Stimulated activated CD8-positive, alpha-beta memory T cell treated with anti-CD3 and anti-CD28 coated beads, Interleukin-15, amount 100 ng/mL, for 48 hours (primary cell): ENCODE measurements at places on chromosomes 7 and 10.

DNA sequence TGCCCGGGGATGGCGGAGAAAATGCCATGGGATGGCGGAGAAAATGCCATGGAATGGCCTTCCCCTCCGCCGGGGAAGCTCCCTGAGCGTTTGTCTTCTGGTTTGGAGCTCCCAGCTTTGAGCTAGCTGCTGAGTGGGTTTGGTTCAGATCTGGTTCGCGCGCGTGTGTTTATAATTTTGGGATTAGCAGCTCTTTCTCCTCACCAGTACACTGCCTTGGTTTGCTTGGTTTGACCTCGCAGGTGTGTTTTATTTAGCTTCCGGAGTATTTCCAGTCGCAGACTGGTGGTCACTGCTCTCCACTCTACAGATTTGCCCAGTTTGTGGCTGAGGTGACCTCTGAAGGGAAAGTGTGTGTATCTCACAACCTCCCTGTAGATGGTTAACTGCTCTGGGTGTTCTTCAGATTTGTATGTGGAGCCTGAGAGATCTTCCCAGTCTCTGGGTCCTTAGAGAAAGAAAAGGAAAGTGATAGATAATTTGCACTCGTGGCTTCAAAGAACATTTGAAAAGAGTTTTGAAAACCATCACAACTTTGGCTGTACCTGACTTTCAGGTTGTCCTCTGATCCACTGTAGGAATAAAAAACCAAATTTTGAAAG lies 597 bp downstream of the ZNF277 start:
- DNase-seq: no peak

DNA sequence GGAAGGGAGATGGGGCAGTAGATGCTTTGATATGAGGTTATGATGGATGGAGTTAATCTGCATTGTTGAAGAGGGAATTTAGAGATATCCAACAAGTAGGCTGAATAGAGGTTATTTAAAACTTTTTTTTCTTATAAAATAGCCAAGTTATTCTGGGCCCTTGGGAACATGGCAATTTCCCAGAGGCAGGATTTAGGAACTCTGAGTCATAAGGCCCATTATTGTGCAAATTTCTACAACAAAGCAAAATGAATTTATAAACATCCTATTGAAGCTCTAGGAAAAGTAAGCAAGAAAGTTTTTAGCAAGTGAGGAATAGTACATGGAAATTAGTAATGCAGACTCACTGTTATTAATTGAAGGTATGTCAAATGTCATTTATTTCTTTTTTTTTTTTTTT lies 160.9 kb upstream of the NPY start:
- DNase-seq: no peak

DNA sequence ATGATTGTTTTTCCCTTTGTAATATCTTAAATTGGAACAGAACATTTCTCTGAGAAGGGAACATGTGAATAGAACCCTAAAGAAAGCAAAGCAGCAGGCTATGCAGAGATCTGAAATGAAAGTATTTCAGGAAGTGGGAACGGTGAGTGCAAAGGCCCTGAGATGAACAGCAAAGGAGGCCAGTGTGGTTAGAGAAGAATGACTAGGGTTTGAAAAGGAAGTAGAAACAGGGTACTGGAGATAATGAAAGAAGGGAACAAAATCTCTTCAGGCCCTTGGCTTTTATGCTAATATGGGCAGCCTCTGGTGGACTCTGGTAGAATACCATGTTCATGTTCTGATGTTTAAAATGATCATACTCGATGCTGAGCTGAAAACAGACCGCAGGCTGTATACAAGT lies 22.2 kb downstream of the ARHGAP21 start:
- DNase-seq: no peak

DNA sequence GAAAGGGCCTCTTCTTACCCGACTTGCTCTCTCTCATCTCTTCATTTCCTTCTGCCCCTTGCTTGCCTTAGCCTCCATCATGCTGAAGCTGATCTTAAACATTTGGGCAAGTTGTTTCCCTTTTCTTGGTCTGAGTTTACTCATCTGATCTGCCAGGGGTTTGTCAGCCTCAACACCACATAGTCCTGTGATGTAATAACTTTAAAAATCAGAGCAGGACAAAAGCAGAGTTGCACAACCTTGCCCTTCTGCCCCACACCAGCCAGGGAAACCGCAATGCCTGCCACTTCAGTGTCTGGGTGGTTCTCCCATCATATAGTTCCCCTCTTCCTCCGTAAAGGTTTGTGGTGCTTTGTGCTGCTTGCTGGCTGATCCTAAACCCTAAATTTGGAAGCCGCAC lies 9.9 kb upstream of the LIPM start:
- DNase-seq: no peak

DNA sequence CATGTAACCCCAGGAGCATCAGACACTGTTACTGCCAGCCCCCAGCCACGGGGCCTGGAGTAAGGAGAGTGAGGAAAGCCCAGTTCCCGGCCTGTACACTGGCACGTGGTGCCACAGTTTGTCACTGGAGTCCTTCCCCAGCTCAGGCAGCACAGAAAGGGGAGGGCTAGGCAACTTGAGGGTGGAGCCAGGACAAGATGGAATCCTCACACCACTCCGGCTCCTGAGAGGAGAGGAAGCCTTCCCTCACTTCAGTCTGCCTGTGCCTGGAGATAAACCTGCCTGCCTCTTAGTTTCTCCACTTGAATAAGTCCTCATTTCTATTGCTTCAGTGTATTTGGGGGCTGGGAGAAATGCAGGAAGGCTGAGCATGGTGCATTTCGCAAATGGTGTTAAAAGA lies 176.0 kb downstream of the KIAA1217 start:
- DNase-seq: no peak

DNA sequence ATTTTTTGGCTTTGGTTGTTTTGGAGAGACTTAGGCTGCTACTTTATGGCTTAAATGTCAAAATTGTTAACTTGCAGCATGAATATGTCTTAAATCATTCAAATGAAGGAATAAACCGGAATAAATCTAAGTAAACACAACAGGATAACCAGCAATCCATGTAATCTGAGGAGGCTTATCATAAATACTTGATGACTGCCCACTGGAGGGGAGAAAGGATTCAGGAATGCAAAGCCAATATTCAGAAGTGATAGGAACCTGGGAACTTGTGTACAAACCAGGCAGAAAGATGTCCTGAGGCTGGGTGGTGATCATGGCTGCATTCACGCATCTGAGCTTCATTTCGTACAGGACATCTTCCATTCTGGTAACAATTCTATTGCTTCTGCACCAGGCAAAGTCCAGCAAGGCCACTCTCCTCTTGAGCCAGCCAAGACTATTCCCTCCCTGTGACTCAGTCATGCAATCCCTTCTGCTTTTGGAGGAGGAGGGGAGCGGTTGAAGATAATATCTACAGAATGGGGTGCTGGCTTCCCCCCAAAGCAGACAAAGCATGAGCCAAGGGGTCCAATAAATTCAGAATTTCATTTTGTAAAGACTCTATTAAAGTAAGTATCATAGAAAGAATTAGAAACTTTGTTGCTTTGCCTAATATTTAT lies 374.5 kb downstream of the PHTF2 start:
- no peak for DNase-seq

DNA sequence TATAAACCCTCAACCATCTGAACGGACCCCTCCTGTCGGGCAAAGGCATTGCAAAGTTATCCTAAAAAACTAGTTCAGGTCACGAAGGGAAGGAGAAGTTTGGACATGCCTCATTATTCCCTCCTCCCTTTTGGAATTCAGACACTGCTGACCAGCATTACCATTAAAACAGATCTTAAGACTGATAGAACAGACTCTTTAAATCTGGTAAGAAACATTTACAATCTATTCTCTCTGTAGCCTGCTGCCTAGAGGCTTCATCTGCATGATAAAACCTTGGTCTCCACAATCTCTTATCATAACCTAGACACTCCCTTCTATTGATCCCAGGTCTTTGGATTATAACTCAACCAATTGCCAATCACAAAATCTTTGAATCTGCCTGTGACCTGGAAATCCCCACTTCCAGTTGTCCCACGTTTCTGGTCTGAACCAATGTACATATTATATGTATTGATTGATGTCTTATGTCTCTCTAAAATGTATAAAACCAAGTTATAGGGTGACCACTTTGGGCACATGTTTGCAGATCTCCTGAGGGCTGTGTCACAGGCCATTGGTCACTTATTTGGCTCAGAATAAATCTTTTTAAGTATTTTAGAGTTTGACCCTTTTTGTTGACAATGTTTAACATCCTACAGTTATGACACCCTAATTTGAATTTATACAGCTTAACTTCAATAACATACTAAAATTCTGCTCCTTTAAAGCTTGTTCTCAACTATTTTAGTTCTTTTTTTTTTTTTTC lies 23.5 kb upstream of the CNNM2 start:
- no peak for DNase-seq

DNA sequence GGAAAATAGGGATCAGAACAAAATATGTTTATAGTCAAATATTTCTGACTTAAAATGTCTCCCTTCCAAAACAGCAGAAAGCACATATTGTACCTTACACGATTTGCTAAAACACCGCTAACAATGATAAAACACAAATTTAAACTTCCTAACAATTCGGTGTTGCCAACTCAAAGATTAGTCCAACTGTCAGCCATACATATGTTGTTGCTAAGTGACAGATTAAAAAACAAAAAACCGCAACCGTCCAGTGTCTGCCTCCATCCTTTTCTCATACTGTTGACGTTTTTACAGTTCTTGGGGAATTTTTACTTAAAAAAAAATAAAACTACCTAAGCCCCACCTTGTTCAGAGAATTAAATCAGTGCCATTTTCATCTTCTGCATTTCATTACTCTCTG lies 118.0 kb downstream of the RAB11FIP2 start:
- DNase-seq: no peak

- DNase-seq: no peak
These were observed 1.2 kb upstream of the EVX1 start for GRCh38 chr7:27241189-27242056.

GRCh38 chr7:117146059-117146458 lies 176.8 kb downstream of the WNT2 start:
- no peak for DNase-seq

- no peak for DNase-seq
These were observed 178.5 kb downstream of the TCF7L2 start for GRCh38 chr10:113128450-113129070.

- DNase-seq: no peak
These were observed 156.5 kb downstream of the MDFIC start for GRCh38 chr7:115078386-115078785.

- no peak for DNase-seq
These were observed 8.3 kb upstream of the RHOBTB1 start for GRCh38 chr10:60952067-60952845.

DNA sequence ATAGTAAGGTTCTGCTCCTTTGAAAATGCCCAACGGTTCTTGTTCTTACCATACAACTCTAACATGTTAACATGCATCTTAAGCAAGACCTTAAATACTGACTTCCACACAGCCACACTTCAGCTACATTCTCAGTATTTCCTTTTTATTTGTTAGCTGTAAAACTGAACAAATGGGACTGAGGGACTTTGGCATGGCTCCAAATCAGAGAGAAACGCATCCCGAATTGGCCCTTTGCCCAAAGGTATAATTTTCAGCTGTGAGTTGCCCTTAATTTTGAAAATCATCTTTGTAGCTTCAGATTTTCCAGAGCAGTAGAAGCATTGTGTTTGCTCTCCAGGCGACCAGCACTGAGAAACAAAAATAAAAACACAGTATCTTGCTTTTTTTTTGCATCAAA lies 56.4 kb downstream of the NEUROD6 start:
- DNase-seq: no peak

DNA sequence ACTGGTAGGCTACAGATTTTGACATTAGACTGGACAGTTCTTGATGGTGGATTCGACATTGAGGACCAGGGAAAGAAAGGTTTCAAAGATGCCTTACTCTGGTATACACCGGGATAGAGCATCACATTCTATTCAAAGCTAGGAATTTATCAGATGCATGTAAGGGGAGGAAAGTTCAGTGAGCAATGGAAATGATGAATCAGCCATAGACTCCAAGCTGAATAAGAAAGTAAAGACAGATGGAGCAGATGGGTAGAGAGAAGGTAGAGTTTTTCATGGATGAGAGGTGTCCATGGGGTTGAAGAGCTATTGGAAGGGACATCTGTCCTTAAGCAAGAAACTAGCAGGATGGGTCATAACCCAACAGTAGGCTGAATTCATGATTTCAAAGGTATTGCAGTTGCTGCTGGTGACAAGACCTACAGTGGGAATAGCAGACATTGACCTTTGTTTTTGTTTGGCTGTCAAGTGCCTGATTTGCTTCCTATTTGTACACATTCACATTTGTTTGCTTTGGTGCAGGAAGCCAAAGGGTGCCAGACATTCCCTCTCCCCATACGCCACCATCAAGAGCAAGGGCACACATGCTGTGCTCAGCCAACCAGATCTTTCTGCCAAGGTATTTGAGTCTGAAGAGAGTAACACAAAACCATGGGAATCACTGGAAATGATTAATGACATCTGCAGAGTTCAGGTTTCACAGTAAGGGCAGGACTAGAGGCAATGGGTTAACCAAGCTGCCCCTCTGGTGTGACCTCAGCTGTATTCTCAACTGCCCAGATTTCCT lies 8.6 kb upstream of the CACUL1 start:
- no peak for DNase-seq

DNA sequence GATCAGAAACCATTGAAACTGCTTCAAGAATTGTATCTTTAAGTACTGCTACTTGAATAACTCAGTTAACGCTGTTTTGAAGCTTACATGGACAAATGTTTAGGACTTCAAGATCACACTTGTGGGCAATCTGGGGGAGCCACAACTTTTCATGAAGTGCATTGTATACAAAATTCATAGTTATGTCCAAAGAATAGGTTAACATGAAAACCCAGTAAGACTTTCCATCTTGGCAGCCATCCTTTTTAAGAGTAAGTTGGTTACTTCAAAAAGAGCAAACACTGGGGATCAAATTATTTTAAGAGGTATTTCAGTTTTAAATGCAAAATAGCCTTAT lies 14.7 kb downstream of the HNRNPA2B1 start:
- no peak for DNase-seq

DNA sequence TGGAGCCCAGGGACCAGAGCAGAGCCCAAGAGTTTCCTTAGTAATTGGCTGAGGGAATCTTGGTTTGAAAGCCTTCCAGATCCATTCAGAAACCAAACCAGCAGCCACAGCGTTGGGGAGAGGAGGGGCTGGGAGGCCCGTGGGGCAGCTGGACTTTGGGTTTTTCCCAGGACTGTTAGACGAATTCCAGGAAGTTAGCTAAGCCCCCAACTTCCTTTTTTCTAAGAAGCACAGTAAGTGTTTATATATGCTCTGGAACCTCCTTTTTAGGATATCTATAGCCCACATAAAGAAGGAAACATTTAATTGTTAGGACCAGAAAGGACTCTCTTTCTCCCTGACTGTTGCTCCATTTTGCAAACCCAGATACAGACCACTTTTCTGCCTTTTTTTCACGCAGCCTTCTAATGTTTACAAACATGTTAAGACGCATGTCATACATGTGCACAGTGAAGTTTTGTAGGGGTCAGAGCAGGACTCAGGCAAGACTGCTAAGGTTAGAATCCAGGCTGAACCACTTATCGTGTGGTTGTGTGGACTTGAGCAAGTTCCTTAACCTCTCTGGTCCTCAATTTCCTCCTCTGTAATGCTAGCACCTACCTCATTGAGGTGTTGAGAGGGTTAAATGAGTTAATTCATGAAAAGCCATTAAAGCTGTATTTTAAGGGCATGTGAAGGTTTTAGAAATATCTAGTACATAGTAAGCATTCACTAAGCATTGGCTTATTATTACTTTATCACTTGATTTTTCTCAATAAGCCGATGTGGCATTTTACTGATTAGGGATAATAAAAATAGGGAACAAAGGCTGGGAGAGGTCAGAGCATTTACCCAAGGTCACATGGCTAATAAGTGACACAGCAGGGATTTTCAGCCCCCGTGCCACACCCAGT lies 42.4 kb downstream of the TBATA start:
- DNase-seq: no peak
